Effector memory CD4-positive, alpha-beta T cell (primary cell): ENCODE measurements at places on chromosomes 11 and 22.

- no peaks in the 10 kb centered on the region for H3K27me3 ChIP-seq
- no peak overlapping the region for H3K4me3 ChIP-seq
- no peaks in the 10 kb centered on the region for H3K36me3 ChIP-seq
- DNase-seq = no peak
- H3K4me1 ChIP-seq = no peaks in the 10 kb centered on the region
- H3K27ac ChIP-seq = no peak overlapping the region
These were observed 340.3 kb upstream of the DDI1 start for GRCh38 chr11:103696123-103696522.

DNA sequence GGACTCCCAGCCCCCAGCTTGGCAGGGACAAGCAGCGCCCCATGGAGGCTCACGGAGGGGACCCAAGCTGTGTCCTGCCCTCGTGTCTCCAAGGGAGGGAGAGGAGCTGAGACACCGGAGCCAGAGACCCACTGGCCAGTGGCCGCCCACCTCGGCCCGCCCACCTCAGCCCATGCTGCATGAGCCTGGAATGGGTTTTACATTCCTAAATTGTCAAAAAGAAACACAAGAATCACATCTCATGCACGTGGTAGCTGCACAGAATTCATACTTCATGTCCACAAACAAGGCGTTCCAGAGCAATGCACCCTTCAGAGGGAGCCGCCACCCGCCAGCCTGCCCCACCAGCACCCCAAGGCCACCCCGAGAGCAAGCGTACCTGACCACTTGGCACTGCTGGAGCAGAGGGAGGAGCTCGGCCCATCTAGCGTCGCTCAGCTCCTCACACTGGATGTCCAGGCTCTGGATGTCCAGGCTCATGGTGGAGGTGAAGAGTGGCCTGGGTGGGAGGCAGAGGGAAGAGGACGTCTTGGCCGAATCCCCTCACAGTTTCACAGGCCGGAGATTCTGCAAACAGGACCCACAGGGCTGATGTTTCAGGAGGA, 5.3 kb downstream of the RNH1 start:
- H3K27me3 ChIP-seq = no peaks in the 10 kb centered on the region
- DNase-seq = no peak
- H3K36me3 ChIP-seq = peaks cover 51% of the 10 kb centered on the region
- H3K4me1 ChIP-seq = peaks cover 24% of the 10 kb centered on the region
- H3K27ac ChIP-seq = no peak overlapping the region

- DNase-seq = no peak
- H3K4me1 ChIP-seq = no peaks in the 10 kb centered on the region
- no peaks in the 10 kb centered on the region for H3K36me3 ChIP-seq
- peaks cover 5% of the 10 kb centered on the region for H3K27me3 ChIP-seq
These were observed 1493.7 kb downstream of the TBC1D22A start for GRCh38 chr22:48256041-48256739.

- no peak overlapping the region for H3K27ac ChIP-seq
- H3K4me1 ChIP-seq = no peaks in the 10 kb centered on the region
- no peak overlapping the region for H3K4me3 ChIP-seq
- peaks cover 21% of the 10 kb centered on the region for H3K36me3 ChIP-seq
- H3K27me3 ChIP-seq = no peaks in the 10 kb centered on the region
These were observed 13.9 kb downstream of the ZNF74 start for GRCh38 chr22:20407829-20408228.

- H3K36me3 ChIP-seq = no peaks in the 10 kb centered on the region
- H3K4me1 ChIP-seq = peaks cover 10% of the 10 kb centered on the region
These were observed 371 bp downstream of the SMCO4 start for GRCh38 chr11:93542811-93543229.

GRCh38 chr22:49574881-49575702, 252.6 kb downstream of the BRD1 start:
- no peaks in the 10 kb centered on the region for H3K4me1 ChIP-seq
- H3K27me3 ChIP-seq = no peaks in the 10 kb centered on the region

DNA sequence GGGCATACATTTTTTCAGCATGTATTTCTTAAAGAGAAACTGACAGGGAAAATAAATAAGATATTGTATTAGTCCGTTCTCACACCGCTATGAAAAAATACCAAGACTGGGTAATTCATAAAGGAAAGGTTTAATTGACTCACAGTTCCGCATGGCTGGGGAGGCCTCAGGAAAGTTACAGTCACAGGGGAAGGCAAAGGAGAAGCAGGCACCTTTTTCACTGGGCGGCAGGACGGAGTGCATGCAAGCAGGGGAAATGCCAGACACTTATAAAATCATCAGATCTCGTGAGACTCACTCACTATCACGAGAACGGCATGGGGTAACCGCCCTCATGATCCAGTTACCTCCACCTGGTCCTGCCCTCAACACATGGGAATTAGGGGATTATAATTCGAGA, 44.2 kb downstream of the PPFIA1 start:
- no peak overlapping the region for H3K4me3 ChIP-seq
- no peaks in the 10 kb centered on the region for H3K4me1 ChIP-seq
- H3K27me3 ChIP-seq = no peaks in the 10 kb centered on the region

DNA sequence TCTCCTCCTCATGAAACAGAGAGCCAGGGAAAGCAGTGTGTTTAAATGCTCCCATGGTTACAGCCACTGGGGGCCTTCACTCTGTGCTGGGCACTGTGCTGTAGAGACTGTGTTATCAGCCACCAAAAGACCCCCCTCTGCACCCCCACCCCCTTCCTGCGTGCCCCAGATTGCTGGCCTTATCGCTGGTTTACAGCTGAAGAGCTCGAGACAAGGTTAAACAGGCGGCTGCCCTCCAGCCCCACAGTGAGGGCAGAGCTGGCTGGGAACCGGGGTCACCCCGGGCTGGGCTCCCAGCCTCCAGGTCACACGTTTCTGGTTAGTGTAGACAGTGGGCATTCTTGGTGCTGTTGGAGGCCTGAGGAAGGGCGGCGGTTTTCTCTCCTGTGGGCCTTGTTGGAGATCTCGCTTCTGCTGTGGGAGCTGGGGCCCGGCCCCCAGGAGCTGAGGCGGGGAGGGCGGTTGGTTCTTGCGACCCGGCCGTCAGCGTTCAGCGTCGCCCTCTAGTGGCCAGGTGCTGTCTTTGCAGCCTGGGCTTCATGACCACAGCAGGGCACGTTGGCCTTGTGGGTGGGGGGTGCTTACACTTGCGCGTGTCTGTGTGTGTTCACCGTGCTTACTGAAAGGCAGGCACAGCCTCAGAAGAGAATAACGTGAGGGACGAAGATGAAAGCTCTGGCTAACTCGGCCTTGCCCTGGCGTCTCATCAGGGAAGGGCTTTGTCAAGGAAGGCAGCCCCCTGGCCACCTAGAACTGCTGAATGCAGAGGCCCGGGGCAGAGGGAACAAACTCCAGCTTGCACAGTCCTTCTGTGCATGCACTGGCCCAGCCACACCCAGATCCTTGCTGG, 40.8 kb downstream of the TBC1D22A start:
- H3K4me1 ChIP-seq = peaks cover 15% of the 10 kb centered on the region
- H3K27ac ChIP-seq = no peak overlapping the region
- peak; percentile 63 for DNase-seq
- H3K27me3 ChIP-seq = no peaks in the 10 kb centered on the region
- H3K4me3 ChIP-seq = no peak overlapping the region

DNA sequence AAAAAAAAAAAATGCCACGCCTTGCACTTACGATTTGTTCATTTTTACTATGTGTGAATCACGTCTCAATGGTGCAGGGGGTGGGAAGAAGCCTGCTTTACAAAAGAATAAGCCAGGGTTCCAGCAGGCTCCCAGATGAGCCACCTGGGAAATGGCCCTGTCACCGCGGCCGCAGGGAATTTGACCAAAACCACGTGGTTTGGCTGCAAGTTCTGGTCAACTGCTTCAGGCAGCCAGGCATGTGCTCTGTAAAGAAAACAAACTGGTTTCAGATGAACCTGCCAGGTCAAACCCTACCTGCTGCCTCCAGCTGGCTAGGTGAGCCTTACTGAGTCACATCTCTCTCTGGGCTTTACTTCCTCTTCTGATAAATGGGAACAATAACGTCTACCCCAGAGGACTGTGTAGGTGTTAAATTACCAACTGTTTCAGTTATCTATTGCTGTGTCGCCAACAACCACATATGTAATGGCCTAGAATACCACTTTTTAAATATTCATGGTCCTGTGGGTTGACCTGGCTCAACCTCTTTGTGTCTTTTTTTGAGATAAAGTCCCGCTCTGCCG, 30.5 kb upstream of the GCAT start:
- no peaks in the 10 kb centered on the region for H3K4me1 ChIP-seq
- no peak overlapping the region for H3K27ac ChIP-seq
- H3K27me3 ChIP-seq = no peaks in the 10 kb centered on the region
- no peak overlapping the region for H3K4me3 ChIP-seq
- no peak for DNase-seq

GRCh38 chr11:76193219-76193618, 13.1 kb downstream of the WNT11 start:
- no peaks in the 10 kb centered on the region for H3K36me3 ChIP-seq
- no peaks in the 10 kb centered on the region for H3K4me1 ChIP-seq
- H3K4me3 ChIP-seq = no peak overlapping the region
- no peaks in the 10 kb centered on the region for H3K27me3 ChIP-seq

- H3K27me3 ChIP-seq = peaks cover 7% of the 10 kb centered on the region
- no peak within 1 kb of the TSS for H3K27ac ChIP-seq
- no peak within 1 kb of the TSS for H3K4me3 ChIP-seq
- DNase-seq = no peak
- H3K4me1 ChIP-seq = no peaks in the 10 kb centered on the region
- H3K36me3 ChIP-seq = no peaks in the 10 kb centered on the region
These were observed at the start of gene NPAS4 for GRCh38 chr11:66420671-66421476. Gene NPAS4 (plus strand): TSS chr11:66421035. CDS start chr11:66421180, 145 bp downstream.

DNA sequence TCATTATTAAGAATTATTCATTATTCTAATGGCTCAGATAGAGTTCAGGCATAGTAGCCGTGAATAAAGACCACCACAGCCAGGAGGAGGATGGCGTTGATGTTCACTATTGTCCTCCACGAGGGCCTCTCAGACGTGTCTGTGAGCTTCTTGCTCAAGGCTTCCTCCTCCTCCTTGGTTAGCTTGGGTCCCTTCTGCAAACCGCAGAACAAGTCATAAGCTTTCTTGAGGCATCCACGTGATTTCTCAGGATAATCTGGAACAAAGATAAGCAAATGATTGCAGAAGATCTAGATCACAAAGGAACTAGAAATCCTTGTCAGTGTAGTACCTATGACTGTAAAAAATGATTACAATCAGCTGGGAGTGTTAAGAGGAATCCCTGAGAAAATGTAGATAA, 13.6 kb upstream of the RFPL2 start:
- no peak overlapping the region for H3K27ac ChIP-seq
- H3K36me3 ChIP-seq = no peaks in the 10 kb centered on the region
- no peaks in the 10 kb centered on the region for H3K27me3 ChIP-seq
- no peak for DNase-seq
